ENCODE measurements at places on chromosomes 1 and 21.
A peak's percentile ranks its signal among the peaks of the same experiment; 100 is the strongest.

GRCh38 chr1:58045094-58045705 lies 501.3 kb downstream of the OMA1 start:
- no peak for DNase-seq

DNA sequence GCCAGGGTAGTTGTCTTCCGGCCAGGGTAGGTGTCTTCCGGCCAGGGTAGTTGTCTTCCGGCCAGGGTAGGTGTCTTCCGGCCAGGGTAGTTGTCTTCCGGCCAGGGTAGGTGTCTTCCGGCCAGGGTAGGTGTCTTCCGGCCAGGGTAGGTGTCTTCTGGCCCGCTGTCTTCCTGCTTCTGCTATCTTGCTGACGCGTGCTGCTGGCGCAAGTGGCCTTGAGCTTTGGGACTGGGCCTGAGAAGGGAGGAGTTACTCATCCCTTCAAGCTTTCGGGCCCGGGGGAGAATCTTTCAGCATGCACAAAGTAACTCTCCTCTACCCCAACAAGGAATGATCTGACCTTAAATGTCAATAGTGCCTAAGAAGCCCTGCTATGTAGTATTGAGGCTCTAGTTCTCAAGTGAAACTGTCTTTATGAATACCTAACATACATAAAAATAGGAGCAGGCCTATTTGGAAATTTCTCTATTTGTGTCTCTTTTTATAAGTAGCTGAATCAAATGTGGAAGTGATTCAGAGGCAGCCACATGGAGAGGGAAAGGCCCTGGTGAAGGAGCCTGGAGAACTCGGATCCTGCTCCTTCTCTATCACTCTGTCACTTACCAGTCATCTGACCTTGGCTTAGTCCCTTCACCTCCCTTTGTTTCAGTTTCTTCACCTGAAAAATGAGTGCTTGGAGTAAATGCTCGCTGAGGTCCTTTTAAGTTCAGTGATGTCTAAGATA lies 65.6 kb downstream of the RGL1 start:
- no peak for DNase-seq

DNA sequence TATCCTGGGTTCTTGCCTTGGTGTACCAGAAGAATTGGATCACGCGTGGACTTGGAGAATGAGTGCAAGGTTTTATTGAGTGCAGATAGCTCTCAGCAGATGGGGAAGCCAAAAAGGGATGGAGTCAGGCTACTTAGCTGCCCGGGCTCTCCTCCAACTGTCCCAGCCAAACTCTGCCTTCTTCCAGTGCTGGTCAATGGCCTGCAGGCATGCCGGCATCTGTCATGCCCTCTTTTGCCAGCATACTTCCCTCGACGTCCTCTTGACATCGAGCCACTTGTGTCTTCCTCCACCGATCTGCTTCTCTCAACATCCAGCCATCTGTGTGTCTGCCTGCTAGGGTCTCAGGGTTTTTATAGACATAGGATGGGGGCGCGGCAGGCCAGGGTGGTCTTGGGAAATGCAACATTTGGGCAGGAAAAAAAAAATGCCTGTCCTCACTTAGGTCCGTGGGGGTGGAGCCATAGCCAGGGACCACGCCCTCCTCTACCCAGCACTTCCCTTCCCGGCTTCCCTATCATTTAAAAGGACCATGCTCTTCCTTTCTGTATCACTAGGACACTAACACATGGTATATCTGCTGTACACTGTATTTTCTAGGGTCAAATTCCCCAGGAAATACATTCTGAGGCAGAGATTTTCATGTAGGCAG lies 47.0 kb upstream of the BCAR3 start:
- no peak for DNase-seq

- DNase-seq = no peak
These were observed 143.4 kb upstream of the KCNK2 start for GRCh38 chr1:214939180-214939579.

DNA sequence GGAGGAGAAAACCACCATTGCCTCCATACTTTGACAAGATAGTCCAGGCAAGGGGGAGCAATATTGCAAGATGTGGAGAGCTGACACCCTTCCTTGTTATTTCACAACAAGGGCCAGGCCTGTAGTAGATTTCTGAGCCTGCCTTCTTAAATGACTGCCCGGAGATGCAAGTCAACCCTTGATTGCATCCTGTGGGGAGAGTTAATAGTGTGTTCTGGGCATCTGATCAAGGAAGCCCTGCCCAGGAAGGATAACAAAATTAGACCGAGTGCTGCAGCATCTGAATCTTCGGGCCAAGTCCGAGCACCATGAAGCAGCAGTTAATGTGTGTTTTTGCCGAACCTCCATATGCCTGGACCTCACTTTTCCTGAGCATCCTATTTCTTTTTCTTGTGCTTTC lies 382.3 kb downstream of the PRDM2 start:
- DNase-seq = no peak

DNA sequence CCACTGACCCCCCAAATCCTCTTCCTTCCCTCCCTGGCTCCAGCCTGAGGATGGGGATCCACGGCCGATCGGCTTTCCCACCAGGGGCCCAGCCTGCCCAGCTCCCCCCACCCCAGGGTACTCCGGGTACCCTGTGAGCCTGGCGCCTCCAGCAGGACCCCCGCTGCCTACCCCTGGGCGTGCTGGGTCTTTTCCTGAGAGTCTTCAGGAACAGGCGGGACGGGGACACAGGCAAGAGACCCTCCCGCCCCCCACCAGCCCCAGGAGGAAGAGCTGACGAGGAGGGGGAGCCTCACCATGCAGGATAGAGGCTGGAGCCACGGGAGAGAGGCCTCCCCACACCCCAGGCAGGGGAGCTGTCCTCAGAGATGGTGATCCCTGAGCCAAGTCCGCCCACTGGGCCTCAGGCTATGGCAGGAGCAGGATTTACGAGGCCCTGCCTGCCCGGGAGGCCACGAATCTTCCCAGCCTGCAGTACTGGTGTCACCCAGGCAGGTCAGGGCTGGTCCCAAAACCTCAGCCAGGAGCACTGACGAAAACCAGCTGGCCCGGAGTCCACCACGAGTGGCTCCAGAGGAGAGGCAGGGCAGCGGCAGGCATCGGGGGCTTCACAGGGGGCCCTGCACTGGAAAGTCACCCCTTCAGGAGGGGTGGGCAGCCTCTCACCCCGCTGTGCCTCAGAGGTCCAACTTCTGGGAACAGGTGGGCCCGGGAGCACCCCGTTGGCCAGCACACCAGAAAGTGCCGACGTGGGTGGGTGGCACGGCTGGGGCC lies 58.0 kb downstream of the MEGF6 start:
- DNase-seq = no peak

- no peak for DNase-seq
These were observed 8.0 kb downstream of the TNFRSF9 start for GRCh38 chr1:7932524-7933138.

GRCh38 chr1:78237364-78237916 lies 191.7 kb downstream of the GIPC2 start:
- no peak for DNase-seq

GRCh38 chr1:168374566-168374965 lies 93.9 kb downstream of the TBX19 start:
- peak; percentile 72 for DNase-seq

DNA sequence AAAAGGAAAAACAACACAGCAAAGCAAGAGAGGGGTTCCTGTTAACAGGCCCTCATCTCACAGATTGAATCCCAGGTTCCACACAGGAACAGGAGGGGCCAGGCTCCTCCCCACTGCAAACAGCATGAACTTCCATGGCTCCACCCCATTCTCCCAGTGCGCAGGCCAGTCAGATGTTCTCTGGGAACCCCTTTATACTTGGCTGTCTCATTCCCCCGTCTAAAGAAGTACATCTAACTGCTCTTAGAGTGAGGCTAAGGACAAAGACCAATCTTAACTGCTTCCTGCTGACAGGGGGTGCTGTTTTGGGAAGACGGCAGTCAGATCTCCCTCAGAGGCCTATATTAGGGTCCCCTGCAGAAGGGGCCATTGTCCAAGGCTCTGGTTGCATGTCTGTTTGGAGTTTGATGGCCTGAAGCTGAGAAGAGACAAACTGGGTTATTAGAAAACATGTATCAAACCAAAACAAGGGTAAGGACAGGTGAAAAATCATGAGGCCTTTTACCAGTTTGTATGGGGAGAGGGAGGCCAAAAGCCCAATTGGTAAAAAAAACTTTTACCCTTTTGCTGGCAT lies 10.5 kb upstream of the NASP start:
- no peak for DNase-seq

- peak; percentile 65 for DNase-seq
These were observed 995 bp upstream of the IPO13 start for GRCh38 chr1:43945674-43946235.

GRCh38 chr1:118983558-118984041 lies 4.5 kb downstream of the TBX15 start:
- no peak for DNase-seq

DNA sequence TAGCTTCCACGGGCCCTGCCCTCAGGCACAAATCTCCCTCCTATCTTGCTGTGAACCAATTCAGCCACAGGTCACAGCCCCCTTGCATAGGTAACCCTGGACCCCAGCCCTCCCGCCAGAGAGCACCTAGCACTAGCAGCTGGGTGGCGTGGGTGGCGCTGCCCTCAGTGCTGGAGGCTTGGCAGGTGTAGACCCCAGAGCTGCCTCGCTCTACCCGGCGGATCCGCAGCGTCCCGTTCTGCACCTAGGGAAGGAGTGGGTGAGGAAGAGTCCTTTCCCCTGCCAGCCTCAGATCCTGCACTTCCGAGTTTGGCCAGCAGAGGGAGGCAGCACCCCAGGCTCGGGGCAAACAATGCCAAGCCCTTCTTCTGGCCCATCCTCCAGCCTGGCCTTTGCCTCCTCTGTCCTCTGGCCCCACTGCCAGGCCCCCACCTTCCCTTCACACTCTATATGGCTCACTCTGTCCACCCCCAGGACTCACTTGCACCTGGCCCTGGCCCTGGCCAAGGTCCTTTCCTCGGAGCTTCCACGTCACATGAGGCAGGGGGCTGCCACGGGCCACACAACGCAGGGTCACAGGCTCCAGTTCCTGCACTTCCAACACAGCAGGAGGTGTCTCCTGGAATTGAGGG lies 9.0 kb downstream of the IGSF9 start:
- DNase-seq = peak; percentile 84

DNA sequence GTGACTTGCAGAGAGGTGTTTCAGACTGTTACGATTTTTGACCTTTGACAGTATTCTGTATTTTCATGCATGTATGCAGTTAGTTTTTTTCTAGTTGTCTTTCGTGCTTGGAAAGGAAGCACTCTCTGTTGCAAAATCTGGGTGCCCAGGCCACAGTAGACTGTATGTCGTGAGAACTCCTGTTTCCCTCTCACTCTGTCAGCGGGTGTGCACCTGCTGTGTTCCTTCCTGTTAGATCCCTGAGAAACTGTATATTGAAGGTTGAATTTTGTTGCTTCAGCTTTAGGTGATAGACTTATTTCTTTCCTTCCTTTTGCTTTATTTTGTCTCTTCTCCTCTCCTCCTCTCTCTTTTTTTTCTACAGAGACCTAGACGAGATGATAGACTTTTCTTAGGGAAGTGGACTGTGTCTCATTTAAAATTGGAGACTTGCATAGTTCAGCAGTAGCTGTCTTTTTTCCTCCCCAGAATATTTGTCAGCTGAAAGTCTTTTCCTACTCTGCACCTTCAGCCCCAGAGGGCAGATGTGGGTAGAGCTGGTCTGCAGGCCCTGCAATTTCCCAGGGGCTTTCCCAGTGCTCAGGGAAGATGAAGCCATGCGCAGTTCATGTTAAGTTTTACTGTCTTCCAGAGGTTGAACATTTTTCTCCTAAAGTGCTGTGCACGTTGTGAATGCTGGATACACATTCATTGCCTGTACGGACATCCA lies 1.4 kb downstream of the TRAPPC10 start:
- DNase-seq = peak; percentile 63

- DNase-seq = peak; percentile 47
These were observed 31.0 kb downstream of the TENT5C start for GRCh38 chr1:117636637-117637425.

- no peak for DNase-seq
These were observed 101.9 kb downstream of the PLPP3 start for GRCh38 chr1:56477164-56478111.

DNA sequence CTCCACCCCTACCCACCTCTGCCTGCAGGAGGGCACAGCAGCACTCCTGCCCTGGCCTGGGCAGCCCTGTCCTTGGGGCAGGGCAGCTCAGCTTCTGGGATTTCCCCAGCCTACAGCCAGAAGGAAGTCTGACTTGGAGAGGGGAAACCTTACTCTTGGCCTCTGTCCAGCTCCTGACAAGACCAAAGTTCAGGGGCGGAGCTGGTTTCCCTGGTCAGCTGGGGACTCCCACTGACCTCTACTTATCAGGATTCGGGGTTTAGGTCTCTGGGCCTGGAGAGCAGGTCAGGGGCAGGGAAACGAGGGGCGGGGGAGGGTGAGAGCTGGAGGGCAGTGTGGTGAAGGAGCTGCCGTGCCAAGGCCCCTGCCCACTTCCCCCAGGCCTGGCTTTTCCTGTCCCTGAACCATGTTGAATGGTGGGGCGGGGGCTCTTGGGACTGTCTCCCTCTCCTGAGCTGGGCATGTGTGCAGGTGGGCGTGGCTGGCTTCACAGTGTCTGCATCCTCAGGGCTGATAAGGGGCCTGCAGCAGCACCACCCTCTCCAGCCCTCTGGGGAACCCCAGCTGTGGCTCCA lies 16.8 kb upstream of the ETV3 start:
- peak; percentile 91 for DNase-seq

- no peak for DNase-seq
These were observed 161.5 kb upstream of the SAMSN1 start for GRCh38 chr21:14707511-14708020.

DNA sequence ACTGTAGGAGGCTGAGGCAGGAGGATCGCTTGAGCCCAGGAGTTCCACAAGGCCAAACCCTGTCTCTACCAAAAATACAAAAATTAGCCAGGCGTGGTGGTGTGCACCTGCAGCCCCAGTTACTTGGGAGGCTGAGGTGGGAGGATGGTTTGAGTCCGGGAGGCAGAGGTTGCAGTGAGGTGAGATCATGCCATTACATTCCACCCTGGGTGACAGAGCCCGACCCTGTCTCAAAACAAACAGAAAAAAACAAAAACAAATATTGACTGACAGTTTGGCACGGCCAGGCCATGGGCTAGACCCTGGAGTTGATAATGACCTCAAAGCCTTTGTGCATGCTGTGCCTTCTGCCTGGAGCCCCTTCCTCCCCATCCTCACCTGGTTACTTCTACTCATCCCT lies 19.2 kb upstream of the RSPO1 start:
- DNase-seq = no peak

GRCh38 chr1:16181887-16182719 lies 26.2 kb upstream of the EPHA2 start:
- DNase-seq = no peak

DNA sequence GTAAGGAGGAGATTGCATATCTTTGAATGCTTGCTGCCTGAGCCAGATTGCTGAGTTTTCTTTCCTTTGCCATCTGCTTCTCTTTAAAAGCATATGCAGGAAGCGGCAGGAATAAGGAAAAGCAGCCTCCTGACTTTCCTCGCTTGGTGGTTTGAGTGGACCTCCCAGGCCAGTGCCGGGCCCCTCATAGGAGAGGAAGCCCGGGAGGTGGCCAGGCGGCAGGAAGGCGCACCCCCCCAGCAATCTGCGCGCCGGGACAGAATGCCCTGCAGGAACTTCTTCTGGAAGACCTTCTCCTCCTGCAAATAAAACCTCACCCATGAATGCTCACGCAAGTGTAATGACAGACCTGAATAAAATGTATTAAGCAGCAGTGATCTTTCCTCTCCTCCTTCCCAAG lies 1.5 kb downstream of the CORT start:
- no peak for DNase-seq

- no peak for DNase-seq
These were observed 7.6 kb upstream of the NFASC start for GRCh38 chr1:204863024-204863423.

Data from hematopoietic multipotent progenitor cell treated with erythropoietin and hydrocortisone succinate and interleukin-3 and kit ligand, for 6 days (in vitro differentiated cells).